Naive thymus-derived CD4-positive, alpha-beta T cell (primary cell): ENCODE measurements at places on chromosomes 12 and 14. TPM values are rescaled to one million over a fixed set of nuclear protein-coding genes. Genes with fewer than 3 reads are reported as not detected.

Gene SELPLG
- 831 TPM for polyA plus RNA-seq

Gene CLEC4C
- not detected for polyA plus RNA-seq

Gene ARHGEF40
- 0.11 TPM for polyA plus RNA-seq

Gene RND1
- 0.94 TPM for polyA plus RNA-seq

Gene AQP6
- polyA plus RNA-seq: not detected

Gene KRT6C
- polyA plus RNA-seq: not detected

Gene TOMM20L
- polyA plus RNA-seq: not detected

Gene BCL2L14
- not detected for polyA plus RNA-seq

Gene KIF5A
- polyA plus RNA-seq: 0.06 TPM

Gene SEL1L
- polyA plus RNA-seq: 15.4 TPM

Gene CTDSP2
- polyA plus RNA-seq: 86.9 TPM

Gene C14orf132
- 7.2 TPM for polyA plus RNA-seq

Gene PZP
- polyA plus RNA-seq: not detected

Gene SLC5A8
- not detected for polyA plus RNA-seq

Gene KCNJ8
- not detected for polyA plus RNA-seq

Gene CAND1
- polyA plus RNA-seq: 63.8 TPM

Gene TMEM30B
- 7.0 TPM for polyA plus RNA-seq

Gene CDCA3
- 0.94 TPM for polyA plus RNA-seq

Gene HOXC5
- not detected for polyA plus RNA-seq

Gene RTN1
- polyA plus RNA-seq: not detected
